ENCODE measurements at places on chromosomes 2 and 18.
A peak's percentile ranks its signal among the peaks of the same experiment; 100 is the strongest.

- no peak for DNase-seq
These were observed 190.4 kb downstream of the PRKCE start for GRCh38 chr2:45841752-45842407.

GRCh38 chr2:61726456-61727209, 127.2 kb downstream of the FAM161A start:
- DNase-seq: peak; percentile 24

- peak; percentile 9 for DNase-seq
These were observed 1.9 kb downstream of the DOK6 start for GRCh38 chr18:69402533-69402989.

- DNase-seq: no peak
These were observed 28.9 kb upstream of the ARHGEF4 start for GRCh38 chr2:130807659-130808385.

- DNase-seq: peak; percentile 2
These were observed 4.3 kb downstream of the COL3A1 start for GRCh38 chr2:188978291-188979081.

- peak; percentile 1 for DNase-seq
These were observed 48.3 kb downstream of the TSPYL6 start for GRCh38 chr2:54207666-54208195.

- no peak for DNase-seq
These were observed 154.9 kb upstream of the SMIM21 start for GRCh38 chr18:75582406-75582821.

GRCh38 chr2:120344214-120344975, 1.5 kb upstream of the INHBB start:
- DNase-seq: no peak

DNA sequence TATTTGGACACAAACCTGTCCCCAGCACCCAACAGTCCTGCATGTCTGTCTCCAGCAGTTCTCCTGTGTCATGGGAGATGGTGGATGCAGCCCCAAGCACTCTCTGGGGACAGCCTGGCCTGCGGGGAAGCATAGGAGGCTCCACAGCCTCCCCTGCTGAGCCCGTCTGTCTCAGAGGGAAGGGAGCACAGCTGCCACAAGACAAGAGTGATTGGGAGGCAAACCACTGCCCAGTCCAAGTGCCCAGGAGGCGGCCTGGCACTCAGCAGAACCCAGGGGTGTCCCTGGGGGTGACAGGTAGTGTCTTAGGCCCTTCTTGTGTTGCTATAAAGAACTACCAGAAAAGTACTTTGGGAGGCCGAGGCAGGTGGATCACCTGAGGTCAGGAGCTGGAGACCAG, 211.2 kb upstream of the MYT1L start:
- no peak for DNase-seq

- peak; percentile 64 for DNase-seq
These were observed 24.3 kb upstream of the STAT1 start for GRCh38 chr2:191038241-191038725.

DNA sequence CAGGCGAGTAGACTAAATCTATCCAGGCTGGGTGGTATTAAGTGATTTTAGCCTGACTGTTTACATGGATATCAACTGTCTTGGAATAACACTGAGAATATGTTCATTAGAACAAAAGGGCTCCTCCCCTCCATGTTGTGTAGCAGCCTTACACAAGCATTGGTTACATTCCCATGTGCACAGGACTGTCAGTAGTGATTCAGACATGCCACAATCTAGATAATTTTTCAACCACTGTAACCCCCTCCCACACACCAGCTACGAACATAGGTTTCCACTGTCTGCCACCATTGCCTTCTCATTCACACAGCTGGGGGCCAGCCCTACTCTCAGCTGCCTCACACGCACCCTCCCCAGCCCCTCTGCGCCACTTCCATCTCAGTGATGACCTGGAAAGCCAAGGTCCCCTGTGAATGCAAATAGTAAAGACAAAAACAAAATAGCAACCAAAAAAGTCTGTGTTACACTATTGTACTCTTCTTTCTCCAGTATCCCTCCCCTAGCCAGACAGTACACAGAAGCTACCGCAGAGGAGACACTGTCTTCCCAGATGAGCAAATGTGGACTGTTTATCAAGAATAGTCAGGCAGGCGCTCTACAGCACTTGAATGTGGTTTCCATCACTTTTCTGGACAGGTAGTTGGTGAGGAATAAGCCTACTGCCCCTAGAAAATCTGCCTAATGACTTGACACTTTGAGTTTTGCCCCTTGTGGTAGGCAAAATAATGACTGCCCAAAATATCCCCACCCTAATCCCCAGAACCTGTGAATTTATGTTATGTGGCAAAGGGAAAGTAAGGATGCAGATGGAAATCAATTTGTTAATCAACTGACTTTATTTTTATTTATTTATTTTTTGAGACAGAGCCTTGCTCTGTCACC, 27.9 kb upstream of the TYMS start:
- no peak for DNase-seq

DNA sequence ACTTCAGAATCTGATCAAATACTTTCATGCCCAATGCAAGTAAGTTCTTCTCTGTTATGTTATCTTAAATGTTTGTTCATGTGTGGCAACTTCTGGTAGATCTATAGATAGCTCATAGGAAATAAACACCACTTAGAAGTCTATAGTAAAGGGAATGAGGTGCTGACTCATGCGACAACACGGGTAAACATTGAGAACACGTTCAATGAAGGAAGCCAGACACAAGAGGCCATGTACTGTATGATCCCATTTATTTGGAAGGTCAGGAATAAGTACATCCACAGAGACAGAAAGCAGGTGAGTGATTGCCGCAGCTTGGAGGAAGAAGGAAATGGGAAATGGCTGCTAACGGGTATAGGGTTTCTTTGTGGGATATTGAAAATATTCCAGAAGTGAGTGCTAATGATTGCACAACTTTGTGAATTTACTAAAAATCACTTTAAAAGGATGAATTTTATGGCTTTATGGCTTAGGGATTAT, 95.4 kb downstream of the ITGB1BP1 start:
- DNase-seq: peak; percentile 51

GRCh38 chr2:61910603-61911002, 5.1 kb downstream of the COMMD1 start:
- peak; percentile 9 for DNase-seq

DNA sequence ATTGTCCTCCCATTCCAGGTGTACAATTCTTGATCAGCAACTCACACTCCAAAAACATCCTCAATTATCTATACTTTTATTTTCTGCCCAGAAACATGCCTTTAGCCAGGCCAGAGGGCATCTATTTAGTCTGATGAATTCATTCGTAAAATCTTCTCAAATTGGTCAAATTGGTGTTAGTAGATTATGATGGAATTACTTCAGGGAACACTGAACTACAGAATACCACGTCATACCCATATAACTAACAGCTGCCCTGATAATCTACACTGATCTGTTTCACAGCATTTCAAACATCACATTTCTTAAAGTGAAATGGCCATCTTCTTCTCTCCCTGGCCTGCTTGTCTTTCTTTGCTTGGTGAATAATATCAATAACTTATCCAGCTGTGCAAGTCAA, 841.4 kb downstream of the CPS1 start:
- DNase-seq: no peak

- DNase-seq: peak; percentile 59
These were observed 39.0 kb downstream of the OXER1 start for GRCh38 chr2:42724886-42725285.

DNA sequence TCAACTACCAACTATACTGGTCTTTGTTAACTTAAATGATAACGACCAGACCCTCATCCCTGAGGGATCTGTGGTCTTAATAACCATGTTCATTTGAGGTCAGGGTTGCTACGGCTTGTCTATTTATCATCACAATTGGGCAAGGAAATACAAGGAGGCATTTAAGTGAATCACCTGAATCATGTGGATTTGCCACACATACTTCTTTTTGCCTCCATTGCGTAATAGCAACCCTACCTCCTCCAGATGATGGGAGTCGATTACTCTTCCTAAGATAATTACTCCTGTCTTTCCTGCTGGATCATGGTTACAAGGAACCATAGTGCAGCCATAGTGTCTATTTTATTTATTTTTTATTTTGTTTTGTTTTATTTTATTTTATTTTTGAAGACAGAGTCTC, 42.2 kb downstream of the TAF4B start:
- DNase-seq: no peak

DNA sequence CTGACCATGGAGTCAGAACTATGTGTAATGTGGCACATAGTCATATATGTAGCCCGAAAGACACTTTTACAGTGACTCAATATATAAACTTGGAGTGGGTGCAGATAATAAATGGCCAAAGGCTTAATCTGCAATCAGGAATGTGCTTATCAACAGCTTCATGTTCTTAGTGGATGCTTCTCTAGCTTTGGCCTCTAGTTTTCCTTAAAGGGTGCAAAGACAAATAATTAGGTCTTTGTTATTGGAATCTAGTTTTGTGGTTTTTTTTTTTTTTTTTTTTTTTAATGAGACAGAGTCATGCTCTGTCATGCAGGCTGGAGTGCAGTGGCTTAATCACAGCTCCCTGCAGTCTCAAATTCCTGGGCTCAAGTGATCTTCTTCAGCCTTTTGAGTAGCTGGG, 625.6 kb downstream of the EPHA4 start:
- no peak for DNase-seq

- DNase-seq: no peak
These were observed 653.4 kb upstream of the FSHR start for GRCh38 chr2:49807689-49808088.

DNA sequence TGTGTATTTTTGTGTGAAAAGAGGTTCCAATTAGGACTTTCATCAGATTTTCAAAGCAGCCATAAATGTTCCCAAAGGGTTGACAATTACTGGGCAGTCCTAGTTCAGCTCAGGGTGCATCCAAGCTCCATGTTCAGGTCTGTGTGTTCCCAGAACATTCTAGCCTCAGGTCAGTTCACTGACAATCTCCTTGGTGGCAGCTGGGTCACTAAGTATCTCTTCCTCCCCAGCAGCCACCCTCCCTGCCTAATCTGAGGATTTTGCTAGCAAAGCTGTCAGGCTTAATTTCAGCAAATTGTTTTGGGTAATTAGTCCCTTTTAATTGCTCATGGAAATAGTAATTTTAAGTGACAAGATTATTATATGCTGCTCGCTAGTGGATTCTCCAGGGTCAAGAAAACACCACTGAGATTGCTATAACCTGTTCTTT, 29.8 kb downstream of the UPP2 start:
- no peak for DNase-seq

GRCh38 chr2:217247476-217247875, 387.6 kb upstream of the TNP1 start:
- DNase-seq: no peak

- DNase-seq: no peak
These were observed 104.4 kb downstream of the GULP1 start for GRCh38 chr2:188395903-188396689.

DNA sequence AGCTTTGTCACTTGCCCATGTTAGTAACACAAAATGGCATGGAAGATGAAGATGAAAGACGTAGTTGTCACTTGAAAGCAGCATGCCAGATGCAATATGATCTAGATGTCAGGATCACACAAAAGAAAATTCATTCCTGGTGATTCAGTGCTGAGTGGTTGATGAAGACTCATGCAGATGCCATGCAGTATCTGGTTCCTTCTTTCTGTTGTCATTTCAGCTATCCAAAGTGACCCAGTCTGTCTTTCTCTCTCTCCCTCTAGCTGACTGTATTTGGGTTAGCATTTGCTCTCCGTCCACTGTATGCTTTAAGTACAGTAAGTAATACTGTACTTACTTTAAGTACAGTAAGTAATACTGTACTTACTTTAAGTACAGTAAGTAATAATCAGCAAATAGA, 50.4 kb downstream of the TTN start:
- DNase-seq: no peak
